Right lung (tissue), 10 donors: ENCODE measurements at places on chromosomes 3 and 15. TPM values are rescaled to one million over a fixed set of nuclear protein-coding genes. Genes with fewer than 3 reads are reported as not detected.
A peak's percentile ranks its signal among the peaks of the same experiment; 100 is the strongest.

GRCh38 chr3:56424885-56425284, 43.4 kb downstream of the ERC2 start:
- no peak for DNase-seq

Gene CAV3
- polyA plus RNA-seq = 0.70 TPM

Gene FBXL22
- polyA plus RNA-seq = 3.5 TPM

GRCh38 chr3:122063908-122064307, 8.7 kb downstream of the CD86 start:
- no peak for DNase-seq

- DNase-seq = no peak
Measured at GRCh38 chr3:96970211-96970610, 155.8 kb downstream of the EPHA6 start.

Gene HTD2
- 12.5 TPM for polyA plus RNA-seq

DNA sequence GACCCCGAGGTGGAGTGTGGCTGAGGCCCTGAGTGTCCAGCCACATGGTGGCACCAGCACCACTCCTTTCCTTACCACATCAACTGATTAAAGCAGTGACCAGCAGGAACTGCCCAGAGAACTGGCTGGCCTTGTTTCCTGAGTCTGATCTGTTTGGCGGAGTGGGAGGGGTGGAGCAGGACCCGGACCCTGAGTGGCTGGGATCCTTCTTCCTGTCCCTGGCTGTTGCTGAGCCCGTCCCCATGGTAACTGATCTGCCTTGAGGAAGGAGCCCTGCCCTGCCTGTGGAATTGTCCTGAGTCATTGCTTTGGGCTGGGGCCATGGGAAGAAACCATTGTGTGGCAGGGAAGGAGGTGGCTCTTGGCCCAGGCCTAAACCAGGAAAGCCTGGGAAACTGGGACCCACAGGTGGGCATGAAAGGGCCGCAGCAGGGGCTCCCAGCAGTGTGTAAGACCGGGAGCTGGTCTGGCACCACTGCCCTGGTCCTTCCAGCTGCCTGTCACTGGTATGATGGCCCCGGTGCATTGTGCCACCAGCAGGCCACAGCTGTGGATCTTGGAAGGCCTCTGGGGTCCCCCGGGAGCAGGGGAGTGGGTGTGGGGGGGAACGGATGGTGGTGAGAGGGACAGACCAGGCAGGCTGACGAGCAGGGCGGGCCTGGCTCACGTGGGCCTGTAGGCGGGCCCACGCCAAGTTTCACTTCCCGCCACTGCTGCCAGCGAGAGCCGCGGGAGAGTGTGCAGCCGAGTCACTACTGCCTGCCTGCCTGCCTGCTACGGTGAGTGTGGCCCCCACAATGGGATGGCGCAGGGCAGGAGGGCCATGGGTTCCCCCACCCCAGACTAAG, 19.2 kb downstream of the ATRIP start:
- peak; percentile 99 for DNase-seq

GRCh38 chr3:33717616-33717865, 513 bp downstream of the CLASP2 start:
- DNase-seq = no peak

DNA sequence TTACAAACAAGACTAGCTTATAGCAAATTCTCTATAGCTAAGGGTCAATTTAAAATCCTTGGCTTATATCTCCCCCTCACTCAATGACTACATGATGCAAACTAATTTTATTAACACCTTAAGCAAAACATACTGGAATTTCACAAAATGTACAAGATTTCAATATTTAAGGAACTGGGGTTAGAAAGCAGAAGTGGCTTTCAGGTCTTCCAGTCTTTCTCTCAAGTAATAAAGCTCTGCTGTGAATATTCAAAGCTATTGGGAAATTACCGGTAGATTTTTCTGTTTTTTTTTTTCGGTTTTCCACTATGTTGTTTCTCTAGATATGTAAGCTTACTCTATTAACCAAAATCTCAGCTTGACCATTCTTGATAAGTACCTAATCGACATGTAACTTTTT, 3.9 kb downstream of the EPM2AIP1 start:
- DNase-seq = no peak

DNA sequence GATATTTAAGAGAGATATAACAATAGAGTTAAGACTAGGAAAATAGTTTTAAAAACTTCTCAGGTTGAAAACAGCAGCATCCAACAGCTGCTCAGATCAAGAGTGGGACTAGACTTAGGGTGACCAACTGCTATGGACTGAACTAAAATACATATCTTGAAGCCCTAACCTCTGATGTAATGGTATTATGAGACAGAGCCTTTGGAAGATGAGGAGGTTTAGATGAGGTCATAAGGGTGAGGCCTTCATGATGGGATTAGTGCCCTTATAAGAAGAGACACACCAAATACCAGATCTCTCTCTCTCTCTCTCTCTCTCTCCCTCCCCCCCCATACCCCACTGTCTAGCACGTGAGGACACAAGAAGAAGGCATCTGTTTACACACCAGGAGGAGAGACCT, 37.4 kb upstream of the GALNT15 start:
- no peak for DNase-seq

GRCh38 chr3:26962492-26963360, 340.2 kb downstream of the LRRC3B start:
- DNase-seq = peak; percentile 9

Gene BDH1
- polyA plus RNA-seq = 17.2 TPM

- no peak for DNase-seq
Measured at GRCh38 chr3:120396469-120396868, 47.3 kb upstream of the LRRC58 start.

- no peak for DNase-seq
Measured at GRCh38 chr3:81477740-81478139, 283.7 kb downstream of the GBE1 start.

Gene SMCO1
- polyA plus RNA-seq = not detected

DNA sequence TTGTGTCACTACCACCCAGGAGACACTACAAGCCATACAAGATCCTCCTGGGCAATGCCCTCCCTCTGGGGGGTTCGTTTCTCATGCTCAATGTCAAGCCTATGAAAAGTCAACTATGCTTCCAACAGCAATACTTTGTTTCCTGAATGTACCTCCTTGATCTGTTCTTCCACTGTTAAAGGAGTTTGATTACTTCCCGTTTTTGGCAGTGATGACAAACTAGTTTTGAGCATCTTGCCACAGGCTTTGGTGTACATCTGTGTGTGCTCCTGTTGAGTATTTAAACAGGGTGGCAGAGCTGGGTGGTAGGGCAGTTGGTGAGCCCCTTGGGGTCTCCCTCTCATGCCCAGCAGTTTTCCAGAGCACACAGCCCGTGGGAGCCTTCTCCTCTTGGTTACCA, 81.4 kb downstream of the IL12A start:
- no peak for DNase-seq

Gene ANP32A
- 351 TPM for polyA plus RNA-seq

- DNase-seq = no peak
Measured at GRCh38 chr15:38652183-38652794, 87.7 kb upstream of the RASGRP1 start.

Gene HTR3E
- not detected for polyA plus RNA-seq

DNA sequence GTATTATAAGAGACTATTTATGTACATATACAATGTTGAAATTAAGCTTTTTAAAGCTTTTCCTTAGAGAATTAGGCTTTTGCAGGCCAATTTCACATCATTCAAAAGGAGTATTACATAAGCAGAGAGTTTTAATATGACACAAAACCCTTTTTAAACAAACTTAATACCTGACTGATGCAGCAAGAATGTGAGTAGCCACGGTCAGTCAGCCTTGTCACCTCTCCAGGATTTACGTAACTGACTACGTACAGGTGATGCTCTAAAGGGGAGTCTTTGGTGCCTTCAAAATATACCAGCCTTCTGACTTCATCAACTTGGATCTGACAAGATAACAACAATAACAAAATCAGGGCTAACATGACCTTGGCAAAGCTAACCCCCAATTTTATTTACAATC, 44.2 kb upstream of the IGDCC4 start:
- DNase-seq = no peak

DNA sequence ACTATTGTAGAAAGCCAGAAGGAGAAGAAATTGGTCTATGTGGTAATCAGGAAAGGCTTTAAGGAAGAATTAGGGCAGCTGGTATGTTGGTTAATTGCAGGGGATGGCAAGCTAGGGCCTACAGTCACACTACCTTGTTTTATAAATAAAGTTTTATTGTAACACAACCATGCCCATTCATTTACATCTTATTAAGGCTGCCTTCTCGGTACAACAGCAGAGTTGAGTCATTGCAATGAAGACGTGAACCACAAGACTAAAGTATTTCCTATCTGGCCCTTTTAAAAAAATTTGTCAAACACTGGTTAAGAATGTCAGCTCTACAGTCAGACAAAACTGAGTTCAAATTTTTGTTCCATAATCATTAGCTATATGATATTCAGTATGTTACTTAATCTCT, 8.3 kb downstream of the SERPINI1 start:
- DNase-seq = no peak

- no peak for DNase-seq
Measured at GRCh38 chr3:9153904-9154619, 95.4 kb downstream of the SRGAP3 start.

DNA sequence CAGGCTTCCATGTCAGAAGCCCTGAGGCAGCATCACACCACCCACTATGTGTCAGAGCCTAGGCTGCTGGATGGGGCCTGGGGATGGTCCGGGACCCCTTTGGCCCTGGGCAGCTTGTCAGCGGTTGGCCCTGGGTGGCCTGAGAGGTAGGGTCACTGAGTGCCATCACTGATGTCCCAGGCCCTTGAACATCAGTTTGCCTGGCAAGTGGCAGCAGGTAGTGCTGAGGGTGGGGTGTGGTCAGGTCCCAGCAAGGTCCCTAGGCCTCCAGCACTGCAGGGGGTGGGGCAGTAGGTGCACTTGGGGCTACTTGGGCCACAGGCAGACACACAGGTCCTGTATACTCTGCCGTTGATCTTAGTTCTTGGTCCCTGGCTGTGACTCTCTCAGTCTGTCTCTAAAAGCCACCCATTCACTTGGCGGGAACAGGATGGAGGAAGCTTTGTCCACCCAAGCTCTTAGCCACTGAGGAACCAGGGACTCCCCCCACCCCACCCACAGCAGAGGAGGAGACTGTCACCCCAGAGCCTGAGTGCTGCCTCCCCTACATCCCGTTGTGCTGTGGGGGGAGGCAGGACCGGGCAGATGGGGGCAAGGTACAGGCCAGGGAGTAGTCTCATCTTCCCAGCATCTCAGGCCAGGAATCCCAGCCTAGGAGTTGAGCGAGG, 5.8 kb downstream of the GNAI2 start:
- DNase-seq = no peak

Gene KBTBD12
- polyA plus RNA-seq = 1.2 TPM

- DNase-seq = no peak
Measured at GRCh38 chr15:70152070-70152480, 54.4 kb upstream of the TLE3 start.

Gene GOLGA8G
- 0.78 TPM for polyA plus RNA-seq
